ENCODE measurements at places on chromosomes 5 and 9.

- no peak for DNase-seq
Observed at GRCh38 chr5:133865113-133865512, 103.3 kb downstream of the C5orf15 start.

- DNase-seq: no peak
Observed at GRCh38 chr9:130198501-130199179, 26.4 kb downstream of the NCS1 start.

DNA sequence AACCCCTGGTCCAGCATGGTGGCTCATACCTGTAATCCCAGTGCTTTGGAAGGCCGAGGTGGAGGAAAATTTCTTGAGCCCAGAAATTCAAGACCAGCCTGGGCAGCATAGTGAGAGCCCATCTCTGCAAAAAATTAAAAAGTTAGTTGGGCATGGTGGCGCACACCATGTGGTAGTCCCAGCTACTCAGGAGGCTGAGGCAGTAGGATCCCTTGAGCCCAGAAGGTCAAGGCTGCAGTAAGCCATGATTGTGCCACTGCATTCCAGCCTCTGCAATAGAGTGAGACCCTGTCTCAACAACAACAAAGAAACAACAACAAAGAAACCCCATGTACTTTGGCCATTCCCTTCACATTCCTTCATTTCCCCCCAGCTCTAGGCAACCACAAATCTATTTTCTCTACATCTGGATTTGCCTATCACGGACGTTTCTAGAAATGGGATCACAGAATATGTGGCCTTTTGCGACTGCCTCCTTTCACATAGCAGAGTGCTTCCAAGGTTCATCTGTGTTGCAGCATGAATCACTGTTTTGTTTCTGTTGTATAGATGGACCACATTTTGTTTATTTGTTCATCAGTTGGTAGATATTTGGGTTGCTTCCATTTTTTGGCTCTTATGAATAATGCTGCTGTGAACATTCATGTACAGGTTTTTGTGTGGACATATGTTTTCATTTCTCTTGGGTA, 17.9 kb downstream of the MIGA2 start:
- DNase-seq: no peak

GRCh38 chr5:181283347-181283746, 22.4 kb upstream of the TRIM52 start:
- no peak for DNase-seq

GRCh38 chr5:7436521-7436920, 40.6 kb downstream of the ADCY2 start:
- DNase-seq: no peak
